Nephron progenitor cell (in vitro differentiated cells): ENCODE measurements at places on chromosomes 1 and 21.

DNA sequence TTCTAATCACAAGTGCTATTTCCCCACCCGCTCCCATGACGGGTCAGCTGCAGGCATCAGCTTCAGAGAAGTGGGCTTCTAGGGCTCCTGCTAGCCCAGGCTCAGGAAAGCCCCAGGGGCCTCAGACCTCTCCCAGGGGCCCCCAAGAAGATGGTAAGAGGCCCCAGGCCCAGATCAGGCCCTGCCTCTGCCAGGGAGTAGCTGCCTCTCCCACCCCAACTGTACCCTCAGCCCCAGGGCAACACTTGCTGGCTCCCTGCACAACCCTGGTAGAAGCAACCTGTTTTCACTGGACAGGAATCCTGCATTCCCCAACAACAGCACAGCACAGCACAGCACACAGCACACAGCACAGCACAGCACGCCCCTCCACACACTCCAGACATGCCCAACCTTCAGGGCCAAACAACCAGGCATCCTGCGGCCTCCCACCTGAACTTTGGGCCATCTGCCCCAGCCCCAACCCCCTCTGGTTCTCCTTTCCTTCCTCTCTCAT, 6.5 kb downstream of the BLACAT1 start:
- no peak for DNase-seq

DNA sequence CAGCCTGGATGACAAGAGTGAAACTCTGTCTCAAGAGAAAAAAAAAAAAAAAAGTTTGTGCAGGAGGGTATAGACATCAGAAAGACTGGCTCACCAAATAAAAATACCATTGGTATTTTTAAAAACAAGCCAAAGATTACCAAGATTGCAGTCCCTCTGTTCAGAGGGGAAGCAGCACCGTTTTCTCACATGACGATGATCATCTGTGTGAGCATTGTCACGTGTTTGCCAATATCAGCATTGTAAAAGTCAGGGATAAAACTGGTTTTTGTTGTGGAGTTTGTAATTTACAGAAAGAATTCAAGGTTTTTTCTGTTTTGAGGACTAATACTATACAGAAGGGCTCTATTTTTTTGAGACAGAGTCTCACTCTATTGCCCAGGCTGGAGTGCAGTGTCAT, 26.5 kb downstream of the ZNF362 start:
- no peak for DNase-seq

DNA sequence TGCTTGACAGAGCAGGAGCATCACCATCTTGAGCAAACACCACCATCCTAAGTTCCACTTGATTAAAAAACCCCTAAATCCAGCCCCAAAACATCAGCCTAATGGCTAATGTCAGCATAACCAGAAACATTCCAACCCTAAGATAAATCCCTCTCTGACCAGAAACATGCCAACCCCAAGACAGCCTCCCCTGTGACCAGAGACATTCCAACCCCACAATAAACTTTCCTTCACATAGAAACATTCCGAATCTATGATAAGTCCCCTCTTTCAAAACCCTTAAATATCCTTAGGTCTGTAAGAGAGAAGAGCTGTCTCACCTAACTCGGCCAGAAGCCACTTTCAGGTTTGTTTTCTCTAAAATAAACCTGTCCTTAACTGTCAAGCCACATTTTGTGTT, 17.4 kb upstream of the SLC2A5 start:
- no peak for DNase-seq

DNA sequence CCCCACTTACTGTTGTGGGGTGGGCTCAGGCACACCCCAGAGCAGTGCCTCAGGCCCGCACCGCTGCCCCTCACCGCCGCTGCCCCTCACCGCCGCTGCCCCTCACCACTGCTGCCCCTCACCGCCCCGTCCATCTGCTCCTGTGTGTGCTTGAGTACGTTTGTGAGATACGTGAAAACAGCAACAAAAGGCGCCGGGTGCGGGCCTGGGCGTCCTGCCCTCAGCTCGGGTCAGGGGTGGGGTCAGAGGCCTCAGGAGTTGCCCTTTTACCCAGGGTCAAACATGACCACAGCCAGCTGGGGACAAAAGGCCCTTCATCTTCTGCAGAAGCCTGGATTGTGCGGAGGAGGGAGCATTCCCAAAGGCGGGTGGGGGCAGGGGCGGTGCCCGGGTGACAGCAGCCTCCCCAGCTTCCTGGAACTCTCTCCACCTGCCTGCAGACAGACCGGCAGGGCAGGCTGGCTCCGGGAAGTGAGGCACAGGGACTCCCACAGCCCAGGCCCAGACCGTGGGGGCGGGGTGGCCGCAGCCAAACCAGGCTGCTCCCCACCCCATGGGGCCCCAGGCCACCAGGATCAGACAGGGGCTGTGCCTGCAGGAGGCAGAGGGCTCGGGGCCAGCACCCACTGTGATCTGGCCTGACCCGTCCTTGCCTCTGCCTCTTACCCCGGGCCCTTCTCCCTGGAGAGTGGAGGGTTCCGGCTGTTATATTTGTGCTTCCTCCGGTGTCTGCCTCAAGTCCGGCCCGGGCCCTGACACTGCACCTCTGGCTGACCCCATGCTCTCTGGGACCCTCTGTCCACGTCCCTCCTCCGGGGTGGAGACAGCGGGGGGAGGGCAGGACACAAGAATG, 2.3 kb upstream of the VWA1 start:
- peak; percentile 69 for DNase-seq

- DNase-seq: no peak
Observed at GRCh38 chr21:37473491-37473890, 106.9 kb downstream of the DYRK1A start.

DNA sequence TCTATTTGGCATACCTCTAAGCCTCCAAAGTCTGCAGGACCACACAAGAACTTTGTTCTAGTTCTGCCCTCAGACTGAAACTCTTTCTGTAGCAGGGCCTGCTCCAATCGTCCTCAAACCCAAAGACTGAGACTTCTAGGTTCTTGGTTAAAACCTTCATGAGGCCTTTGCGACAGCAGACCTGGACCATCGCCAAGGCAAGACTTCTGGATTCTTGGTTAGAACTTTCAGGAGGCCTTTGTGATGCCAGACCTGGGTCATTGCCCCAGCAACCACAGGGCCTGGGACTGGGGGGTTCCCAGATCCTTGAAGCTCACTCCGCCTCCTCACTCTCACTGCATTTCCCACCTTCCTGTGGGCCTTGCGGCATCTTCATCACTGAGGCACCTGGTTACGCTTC, at the start of gene ATP1A4:
Gene ATP1A4 (plus strand): TSS at position 301 of the 400 bp plus-strand sequence. CDS start 438 bp downstream, outside the sequence.
- DNase-seq: no peak

DNA sequence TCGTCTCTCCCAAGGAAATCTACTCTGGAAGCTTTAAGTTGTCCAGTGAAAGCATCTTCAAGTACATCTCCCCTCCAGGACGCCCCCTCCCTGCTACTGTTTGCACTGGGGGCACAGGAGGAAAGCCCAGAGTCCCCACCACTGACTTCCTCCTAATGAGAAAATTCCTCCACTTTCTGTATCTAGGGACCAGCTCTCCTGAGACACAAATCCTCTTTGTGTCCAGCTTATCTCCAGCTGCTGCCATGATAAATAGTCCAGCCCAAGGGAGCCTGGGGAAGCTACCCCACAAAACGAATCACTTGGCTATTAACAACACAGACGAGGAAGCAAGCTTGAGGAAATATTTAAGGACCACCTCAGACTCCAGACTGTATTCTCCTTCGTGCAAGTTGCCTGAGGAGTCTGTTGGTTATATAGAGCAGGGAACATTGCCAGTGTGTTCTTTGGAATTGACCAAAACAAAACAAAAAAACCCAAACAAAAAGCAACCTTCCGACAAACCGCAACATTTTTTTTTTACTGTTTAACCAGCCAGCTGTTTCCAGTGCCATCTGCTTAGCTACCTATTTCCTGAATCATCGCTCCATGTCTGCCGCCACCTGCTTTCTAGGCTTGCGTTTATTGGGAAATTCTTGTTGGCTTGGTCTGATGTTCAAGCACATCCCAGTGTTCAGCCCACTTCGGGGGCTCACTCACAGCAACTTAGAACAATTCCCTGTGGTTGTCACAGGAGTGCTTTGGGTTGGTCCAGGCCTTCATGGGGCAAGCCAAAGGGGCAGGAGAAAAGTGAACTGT, 7.7 kb downstream of the C1orf226 start:
- DNase-seq: no peak

DNA sequence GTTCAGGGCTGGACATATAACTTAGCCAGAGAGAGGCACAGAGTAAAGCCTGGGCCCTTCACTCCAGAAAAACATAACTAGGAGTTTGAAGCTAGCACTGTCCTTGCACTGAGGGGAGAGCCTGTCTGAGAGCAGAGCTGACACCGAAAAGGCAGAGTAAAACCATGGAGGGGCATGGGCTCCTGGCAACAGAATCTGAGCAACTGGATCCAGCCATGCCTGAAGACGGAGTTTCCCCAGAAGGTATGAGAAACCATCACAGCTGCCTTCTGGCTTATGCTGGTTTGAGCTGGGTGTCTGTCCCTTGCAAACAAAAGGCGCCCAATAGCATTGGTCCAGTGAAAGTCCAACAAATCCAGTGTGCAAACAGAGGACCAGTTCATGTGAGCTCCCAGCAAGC, 137.5 kb downstream of the NPHP4 start:
- DNase-seq: no peak

DNA sequence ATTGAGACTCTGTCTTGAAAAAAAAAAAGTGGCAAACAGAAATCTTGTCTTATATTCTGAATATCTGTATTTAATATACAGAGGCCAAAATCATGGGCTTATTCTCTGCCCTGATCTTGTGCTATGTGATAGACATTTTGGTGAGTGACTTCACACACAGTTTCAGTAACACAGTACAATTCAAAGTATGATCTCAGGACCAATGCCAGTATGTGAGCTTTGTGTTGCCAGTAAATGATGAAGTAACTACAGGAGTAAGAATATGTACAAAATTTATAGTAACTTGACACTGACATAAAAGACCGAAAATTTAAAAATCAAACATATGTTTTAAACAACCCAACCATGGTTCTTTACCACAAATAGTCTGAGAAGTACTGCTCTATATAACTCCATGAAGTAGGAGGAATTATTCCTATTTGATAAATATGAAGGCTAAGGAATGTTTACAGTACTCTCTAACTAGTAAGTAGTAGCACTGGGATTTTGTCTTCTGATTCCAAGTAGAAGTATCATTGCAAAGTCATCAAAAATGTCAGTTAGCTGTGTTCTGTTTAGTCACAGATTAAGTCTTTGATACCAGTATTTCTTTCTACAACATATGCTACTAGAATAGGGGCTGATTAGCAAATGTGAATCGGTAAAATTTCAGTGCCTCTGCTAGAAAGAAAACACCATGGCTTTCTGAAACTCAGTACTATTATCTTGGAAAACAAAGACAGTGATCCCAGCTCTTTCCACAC, 25.3 kb downstream of the DPH5 start:
- DNase-seq: no peak

GRCh38 chr1:36609241-36610027, 126.7 kb upstream of the CSF3R start:
- peak; percentile 78 for DNase-seq

DNA sequence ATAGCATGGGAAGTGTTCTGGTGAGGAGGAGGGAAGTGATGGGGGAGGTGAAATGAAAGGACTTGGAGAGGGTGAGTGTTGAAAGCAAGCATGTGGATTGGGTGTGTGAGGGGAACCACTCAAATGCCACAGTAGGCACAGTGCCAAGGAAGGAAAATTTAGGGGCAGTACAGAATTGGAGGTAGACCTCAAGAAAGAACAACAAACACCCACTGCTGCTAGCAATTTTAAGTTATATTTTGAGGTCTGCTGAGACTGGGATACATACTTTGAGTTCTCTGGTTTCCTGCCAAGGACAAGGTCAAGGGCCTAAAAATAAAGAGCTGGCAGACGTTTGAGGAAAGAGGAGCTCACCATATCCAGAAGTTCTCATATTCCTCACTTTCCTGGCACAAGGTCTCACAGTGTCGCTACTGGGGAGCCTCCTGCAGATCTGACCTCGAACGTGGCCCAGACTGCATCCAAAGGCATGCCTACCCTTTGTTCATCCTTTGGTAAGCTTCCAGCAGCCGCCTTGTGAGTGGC, 104.0 kb downstream of the BRINP2 start:
- DNase-seq: no peak

DNA sequence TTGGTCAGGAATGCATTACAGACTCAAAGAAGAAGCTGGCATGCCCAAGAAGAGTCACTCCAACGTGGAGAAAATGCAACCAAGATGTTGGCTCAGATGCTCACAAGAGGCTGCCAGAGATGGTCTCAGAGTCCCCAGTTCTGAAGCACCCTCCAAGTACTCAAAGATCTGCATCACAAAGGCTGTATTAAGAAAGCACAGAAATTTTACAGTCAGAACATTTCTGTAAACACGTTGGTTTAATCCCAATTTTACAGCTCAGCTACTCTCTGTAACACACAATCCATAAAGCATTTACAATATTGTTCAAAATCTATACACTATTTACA, 69.4 kb downstream of the CDC7 start:
- no peak for DNase-seq

DNA sequence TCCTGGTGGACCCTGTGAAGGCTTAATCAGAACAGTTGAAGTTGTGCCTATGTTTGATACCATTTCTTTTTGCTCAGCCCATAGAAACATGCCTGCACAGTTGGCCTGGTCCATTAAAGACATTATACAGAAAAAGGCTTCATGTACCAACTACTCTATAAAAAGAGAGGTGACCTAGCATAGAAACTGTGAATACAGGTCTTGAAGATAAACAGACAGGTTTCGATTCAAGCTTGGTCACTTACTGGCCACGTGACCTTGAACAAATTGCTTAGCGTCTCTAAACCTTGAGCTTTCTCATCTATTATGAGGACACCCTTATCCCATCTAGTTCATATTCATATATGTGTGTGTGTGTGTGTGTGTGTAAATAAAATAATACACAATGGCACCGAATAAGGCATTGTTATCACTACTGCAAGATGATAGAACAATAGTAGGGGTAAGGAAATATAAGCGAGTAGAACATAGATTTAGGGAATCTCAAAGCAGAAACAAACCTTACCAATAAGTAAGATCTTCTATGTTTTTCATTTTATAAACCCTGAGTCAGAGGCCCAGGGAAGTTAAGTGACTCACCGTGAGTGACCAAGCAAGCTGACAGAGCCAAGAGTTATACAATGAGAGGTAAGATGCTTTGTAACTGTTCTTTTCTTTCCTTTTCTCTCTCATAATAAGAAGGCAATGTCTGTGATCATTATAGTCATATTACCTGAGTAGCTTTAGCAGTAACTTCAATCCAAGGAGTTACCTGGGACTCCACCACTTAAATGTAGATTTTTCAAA, 476.8 kb upstream of the DEPDC1 start:
- no peak for DNase-seq

- no peak for DNase-seq
Observed at GRCh38 chr1:162168261-162168660, 98.8 kb downstream of the NOS1AP start.

DNA sequence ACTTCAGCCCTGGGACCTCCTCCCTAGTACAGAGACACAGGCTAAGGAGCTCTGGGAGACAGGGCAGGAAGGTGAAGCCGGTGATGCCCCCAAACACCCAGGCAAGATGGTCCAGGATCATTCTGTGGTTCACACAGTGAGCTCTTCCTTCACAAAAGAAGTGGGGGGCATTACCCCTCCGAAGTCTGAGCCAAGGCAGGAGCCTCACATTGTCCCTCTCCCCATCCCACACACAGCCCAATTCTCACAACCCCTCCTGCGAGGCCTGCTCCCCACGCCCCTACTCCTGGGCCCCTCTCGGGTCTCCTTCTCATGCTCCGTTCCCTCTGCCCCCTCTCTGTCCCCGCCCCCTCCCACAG, 10.7 kb downstream of the MEF2D start:
- DNase-seq: no peak
